ENCODE measurements at places on chromosomes 13 and 19.

DNA sequence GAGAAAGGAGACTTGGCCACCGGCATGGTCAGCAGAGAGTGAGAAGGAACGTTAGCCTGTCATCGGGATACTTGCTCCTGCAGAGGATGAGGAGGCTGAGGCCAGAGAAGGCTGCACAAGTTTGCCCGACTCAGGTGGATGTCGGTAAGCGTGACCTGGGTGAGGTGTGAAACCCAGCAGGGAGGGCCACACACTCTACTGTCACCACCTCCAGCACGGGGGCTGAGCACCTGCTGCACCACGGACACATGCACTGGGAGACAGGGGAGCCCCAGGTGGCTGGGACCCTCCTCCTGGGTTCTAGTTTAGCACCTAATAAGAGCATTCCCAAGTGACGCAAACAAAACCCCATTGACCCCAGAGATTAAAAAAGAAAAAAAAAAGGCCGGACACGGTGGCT, 17.3 kb downstream of the MLLT1 start:
- DNase-seq = no peak

- DNase-seq = no peak
These were observed 660.4 kb upstream of the KLF12 start for GRCh38 chr13:74794582-74794981.

GRCh38 chr13:20101467-20102316, 59.2 kb downstream of the GJA3 start:
- DNase-seq = no peak

DNA sequence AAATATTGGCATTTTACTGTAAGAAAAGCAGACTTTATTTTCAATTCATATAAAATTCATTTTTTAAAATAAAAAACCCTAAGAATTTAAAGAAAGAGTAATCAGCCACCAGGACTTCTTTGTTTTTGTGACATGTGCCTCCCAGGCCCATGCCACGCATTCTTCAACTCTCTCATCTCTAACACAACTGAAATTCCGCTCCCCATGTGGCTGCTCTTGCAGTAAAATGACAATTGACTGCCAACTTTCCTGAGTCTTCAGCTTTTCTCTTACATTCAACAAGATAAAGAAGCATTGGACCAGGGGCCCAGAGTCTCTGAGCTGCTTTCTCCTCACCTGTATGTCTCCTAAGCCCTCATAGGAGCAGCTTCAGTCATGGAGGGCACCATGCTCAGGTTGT, 372.1 kb downstream of the UQCRFS1 start:
- DNase-seq = no peak

- DNase-seq = no peak
These were observed 11.9 kb downstream of the C19orf25 start for GRCh38 chr19:1467215-1467489.

DNA sequence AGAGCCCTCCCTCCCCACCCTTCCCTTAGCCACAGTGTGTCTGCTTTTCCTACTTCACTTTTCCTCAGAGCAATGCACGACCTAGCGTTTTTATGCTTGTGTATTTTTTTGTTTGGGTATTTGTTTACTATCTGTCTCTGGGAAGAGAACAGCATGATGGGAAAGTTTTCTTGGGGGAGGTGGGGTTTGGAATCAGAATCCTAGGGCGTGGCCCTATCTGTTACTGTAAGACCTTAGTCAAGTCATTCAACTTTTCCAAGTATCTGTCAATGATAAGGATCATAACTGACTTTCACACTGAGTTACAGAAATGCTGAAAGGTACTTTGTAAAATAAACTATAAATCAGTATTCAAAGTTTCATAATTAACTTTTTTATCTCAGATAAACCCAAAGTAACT, 146.3 kb upstream of the WASF3 start:
- DNase-seq = no peak

DNA sequence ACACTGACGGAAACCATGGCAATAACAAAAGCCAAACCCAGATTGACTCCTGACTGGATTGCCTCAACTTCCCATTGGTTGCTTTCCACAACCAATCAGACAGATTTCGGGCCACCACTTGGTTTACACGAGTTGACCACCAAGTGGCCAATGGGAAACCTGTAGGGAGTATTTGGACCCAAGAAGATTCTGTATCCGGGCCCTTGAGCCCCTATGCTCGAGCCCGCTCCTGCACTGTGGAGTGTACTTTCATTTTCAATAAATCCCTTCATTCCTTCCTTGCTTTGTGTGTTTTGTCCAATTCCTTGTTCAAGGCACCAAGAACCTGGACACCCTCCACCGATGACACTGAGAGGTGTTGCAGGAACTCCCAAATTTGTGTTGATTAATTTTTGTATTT, 24.1 kb upstream of the URI1 start:
- no peak for DNase-seq

DNA sequence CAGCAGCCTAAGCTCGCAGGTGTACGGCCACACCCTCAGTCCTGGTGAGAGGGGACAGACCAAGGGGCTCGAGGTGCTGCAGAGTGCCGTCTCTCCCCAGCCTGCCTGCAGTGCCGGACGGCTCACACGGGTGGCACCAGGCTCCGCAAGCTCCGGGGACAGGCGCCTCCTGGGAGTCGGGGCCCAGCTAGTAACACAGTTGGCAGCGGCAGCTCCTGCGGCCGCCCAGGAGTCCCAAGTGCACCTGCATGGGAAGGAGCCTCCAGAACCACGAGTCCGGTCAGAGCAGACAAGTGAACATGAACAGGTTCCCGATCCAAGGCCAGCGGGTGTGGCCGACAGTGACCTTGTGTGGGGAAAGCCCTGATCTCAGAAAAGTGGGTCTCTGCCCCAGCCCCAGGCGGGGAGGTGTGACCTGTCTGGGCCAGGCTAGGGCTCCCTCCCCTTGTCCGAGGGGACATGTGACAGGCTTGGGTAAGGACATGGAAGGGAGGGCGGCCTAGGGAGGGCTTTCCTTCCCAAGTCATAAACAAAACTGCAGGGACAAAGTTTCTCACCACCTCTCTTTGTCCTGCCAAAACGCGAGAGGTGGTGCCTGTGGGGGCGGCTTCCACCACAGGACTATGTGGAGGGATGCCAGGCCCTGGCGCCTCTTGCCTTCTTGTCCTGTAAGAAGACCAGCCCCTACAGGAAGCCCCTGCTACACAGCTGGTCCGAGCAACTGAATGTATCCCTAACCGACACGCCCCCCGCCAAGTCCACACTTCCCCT, 46.5 kb downstream of the MLLT1 start:
- DNase-seq = no peak
